ENCODE measurements at places on chromosomes 5 and 9.

DNA sequence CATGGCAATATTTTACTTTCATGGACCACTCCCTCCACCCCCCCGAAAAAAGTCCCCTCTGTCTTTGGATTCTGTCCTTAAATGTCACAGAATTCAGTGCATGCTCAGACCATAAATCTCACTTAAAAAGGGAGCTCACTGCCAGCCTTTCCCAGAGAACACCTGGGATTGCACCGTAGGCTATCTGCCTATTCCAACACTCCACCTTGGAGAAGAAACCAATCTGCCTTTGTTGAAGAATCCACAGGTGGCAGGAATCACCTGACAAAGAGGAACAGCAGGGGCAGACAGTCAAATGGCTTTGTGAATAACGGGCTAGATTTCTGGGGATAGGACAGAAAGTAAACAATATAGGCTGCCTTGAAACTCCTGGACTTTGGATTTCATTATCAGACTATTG is 306.7 kb upstream of the BRINP1 start:
- DNase-seq = no peak

DNA sequence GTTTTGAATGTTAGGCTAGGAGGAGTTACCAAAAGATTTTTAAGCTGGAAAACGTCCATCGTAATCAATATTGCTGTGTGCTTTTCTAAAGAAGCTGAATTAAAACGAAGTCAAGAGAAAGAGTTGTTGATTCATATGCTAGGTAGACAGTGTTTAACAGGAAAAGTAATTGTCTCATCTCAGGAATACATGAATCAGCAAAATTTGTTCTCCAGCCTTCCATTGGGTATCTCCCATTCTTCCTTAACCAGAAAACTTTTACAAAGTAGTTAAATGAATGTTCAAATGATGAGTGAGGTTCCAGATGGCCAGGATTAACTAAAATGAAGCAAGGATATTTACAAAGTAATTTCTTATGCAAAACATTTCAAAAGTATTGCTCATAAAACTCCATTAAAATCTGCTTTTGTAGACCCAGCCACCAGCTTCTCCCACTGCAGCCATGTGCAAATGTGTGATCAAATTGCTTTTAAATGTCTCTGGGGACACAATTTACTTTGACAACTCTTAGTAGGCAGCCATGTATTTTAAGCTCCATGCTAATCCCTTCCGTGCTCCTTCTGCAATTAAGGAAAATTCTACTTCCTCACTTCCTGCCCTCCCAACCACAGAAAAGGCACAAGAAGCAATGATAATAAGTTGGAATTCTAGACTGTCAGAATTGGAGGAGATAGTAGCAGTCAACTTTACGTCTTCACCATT is 121.2 kb downstream of the HTR4 start:
- no peak for DNase-seq

DNA sequence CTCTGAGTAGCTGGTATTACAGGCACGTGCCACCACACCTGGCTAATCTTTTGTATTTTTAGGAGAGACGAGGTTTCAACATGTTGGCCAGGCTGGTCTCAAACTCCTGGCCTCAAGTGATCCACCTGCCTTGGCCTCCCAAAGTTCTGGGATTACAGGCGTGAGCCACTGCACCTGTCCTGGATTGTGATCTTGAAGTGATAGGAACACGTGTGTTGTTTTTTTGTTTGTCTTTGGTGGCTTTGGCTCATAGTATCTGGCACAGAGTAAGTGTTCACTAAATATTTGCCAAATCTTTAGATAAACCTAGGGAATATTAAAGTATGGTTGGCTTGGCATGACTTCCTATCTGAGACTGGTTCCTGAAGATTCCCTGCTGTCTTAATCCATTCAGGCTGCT is 172.7 kb downstream of the ARHGAP26 start:
- DNase-seq = no peak

DNA sequence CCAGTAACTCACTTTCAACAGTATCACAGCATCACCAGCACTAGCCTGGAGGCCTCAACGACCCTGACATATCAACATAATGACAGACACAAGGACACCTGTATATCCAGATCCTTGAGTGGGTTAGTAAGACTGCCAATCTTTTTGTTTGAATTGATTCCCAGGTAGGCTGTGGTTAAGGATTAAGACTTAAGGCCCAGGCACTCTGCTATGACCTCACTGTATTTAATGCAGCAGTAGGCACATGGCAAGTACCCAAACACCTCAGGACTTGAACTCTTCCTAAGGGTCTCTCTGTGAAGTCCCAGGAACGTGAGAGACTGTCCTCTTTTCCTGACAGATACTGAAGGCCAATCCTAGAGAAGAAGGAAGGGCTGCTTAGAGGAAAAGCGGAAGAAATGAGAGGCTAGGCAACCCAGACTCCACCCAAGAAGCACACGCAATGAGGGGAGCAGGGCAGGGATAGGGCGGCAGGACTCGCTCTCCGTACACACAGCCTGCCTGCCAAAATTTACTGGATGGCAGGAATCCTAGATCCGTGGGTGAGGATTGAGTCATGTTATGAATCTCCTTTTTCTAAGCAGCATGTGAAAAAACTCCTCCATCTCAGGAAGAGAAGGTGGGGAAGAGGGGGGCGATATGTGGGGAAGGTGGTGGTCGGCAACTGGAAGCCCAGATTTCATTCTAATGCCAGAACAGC is 93.4 kb downstream of the SIL1 start:
- no peak for DNase-seq
